ENCODE measurements at places on chromosomes 12 and 14. TPM values are rescaled to one million over a fixed set of nuclear protein-coding genes. Genes with fewer than 3 reads are reported as not detected.

PKP2 gene
- 1.4 TPM for total RNA-seq

- no peak for DNase-seq
Observed at GRCh38 chr12:112939761-112940381, 1.6 kb downstream of the OAS3 start.

B4GALNT3 gene
- 17.4 TPM for total RNA-seq

GRCh38 chr12:116600959-116601918 lies 42.1 kb downstream of the MAP1LC3B2 start:
- DNase-seq = no peak

GRCh38 chr12:27094726-27095125 lies 12.3 kb upstream of the C12orf71 start:
- DNase-seq = no peak

DNA sequence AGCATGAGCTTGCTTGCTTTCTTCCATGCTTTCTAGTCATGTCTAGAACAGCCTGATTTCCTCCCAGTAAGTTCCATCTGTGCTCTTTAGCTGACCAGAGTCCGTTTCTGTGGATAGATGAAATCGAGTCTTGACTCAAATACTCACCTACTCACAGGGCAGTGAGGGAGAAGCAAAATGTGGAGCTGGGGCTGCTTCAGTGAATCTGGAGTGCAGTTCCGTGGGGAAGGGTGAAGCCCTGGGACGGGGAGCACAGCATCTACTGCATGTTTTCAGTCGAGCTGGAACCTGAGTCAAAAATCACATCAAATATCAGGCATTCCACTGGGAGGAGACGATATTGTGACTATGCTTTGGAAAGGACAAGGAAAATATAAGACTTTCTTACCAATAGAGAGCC lies 70.3 kb upstream of the PRMT8 start:
- DNase-seq = no peak

DNA sequence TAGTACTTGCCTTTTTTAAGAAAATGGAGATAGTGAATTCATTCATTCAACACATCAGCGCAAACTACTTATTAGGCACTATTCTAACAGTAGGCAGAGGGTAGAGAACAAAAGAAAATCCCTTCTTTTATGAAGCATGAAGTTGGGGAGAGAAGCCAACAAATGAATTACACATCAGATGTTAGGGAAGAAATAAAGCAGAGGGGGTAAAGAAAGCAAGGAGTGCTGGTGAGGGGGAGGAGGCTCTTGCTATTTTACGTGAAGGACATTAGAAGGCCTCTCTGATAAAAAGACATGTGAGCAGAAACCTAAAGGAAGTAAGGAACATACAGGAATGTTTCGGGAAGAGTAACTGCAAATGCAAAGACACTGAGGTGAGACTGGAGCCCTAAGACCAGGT lies 22.2 kb downstream of the TFCP2 start:
- DNase-seq = no peak

GALNT4 gene
- 7.4 TPM for total RNA-seq

- DNase-seq = no peak
Observed at GRCh38 chr12:25100194-25101091, 94.5 kb downstream of the DNAI7 start.

NFE2 gene
- 3.3 TPM for total RNA-seq

DNA sequence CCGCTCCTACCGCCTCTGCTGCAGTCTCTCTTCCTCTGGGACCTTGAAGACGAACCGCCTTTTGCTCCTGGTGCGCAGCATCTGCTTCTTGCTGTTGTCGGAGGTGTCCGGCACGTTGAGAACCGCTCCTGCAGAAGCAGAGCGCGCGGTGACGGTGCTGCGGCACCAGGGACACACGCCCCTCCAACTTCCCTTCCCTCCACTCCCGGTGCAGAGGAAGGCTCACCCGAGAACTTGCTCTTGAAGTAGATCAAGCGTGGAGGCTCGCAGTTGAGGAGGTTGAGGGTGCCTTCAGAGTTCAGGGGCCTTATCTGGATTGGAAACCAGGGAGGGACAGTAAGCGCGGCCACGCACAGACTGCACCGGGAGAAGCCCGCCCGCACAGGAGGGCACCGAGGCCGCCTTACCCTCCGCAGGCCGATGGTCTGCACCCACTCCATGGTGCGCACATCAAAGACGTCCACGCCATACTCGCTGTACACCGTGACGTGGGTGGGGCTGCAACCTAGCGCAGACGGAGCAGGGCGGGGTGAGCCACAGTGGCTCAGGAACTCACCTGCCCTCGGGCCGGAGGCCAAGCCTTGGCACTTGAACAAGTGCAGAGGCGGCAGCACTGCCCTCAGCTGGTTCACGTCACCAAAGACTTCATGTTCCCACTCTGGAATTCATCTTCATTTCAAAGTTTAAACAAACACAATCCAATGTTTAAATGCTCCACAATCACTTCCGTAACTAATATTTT lies 17.5 kb downstream of the AMN start:
- DNase-seq = no peak

DNA sequence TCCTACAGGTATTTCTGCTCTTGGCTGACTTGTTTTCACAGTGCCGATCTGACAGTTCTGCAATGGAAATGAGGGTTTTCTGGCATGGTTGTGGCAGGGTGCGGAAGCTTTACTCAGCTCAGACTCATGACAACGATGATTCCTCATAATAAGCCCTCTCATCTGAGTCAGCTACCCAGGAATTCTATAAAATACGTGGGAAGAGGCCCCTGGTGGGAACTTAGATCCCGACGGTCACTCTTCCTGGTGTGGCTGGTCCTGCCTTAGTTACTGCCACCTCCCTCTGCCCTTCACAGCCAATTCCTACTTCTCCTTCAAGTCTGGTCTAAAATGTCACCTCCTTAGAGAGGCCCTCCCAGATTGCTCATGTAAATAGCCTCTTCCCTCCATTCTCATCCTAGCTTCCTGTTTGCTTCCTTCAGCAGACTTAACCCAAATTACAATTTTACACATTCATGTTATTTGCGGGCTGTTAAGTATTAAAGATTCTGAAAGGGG lies 104.2 kb upstream of the MAP1LC3B2 start:
- DNase-seq = no peak

DNA sequence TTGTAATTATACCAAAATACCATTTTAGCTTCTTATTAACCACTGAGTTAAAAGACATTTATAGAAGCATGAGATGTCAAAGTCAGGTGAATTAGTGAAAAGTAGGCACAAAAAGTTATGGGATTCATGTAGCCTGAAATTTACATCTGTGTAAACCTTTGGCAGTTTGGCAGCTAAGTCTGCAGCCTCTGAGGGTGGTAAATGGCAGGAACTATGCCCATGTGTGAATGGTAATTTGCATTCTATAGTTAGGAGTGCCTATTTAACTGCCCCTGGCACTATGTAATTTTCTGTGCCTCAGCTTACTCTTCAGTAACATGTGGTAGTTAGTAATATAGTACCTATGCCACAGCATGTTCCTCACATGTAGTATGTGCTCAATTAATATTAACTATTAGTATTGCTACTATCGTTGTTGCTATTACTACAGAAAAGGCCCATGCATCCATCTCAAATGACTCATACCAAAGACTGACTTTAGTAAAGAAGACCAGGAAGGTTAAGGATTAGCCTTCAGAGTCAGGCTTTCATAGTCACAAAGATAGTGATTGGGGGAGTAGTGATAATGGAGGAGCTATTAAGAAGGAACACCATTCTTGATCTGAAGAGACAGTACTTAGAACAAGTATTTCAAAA lies 258.7 kb upstream of the BTG1 start:
- no peak for DNase-seq

RNF212B gene
- total RNA-seq = not detected

DNA sequence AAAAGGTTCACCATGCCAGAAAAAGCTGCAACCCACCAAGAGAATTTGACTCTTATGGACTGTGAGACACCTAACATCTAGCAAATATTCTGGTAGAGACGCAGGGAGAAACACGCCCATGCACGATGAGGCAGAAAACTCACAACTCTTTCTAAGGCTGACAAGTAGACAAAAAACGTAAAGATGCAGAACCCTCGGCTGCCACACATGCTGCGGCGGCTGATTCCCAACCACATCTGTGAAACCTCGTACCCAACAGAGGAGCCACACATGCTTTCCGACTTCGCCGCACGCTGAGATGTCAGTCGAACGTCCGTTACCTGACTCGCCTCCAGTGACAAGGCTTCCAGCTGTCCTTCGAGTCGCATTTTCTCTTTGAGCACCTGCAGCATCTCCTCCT lies 21.8 kb downstream of the GOLGA3 start:
- no peak for DNase-seq

KRT74 gene
- total RNA-seq = not detected

- no peak for DNase-seq
Observed at GRCh38 chr12:8590842-8591545, 21.7 kb downstream of the AICDA start.

- no peak for DNase-seq
Observed at GRCh38 chr12:124438437-124439056, 128.9 kb downstream of the NCOR2 start.

DNA sequence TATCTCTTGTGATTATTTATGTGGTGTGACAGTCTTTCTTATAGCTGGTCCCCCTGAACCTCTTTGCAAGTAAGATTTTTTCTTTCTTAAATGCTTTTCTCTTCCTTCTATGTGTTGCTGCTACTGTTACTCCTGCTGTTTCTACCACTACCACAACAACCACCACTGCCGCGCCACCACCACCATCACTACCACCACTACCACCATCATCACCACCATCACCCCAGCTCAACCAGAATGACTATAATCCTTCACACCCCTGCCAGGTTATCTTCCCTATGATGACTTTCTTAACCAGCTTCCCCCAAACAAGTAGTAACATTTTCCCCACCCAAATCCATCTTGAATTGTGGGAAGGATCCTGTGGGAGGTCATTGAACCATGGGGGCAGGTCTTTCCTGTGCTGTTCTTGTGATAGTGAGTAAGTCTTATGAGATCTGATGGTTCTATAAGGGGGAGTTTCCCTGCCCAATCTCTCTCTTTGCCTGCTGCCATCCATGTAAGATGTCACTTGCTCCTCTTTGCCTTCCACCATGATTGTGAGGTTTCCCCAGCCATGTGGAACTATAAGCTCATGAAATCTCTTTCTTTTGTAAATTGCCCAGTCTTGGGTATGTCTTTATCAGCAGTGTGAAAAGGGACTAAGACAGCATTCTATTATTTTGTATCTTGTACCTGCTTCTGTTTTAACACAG lies 52.2 kb downstream of the CHST11 start:
- no peak for DNase-seq

PPP1R1A gene
- 13.6 TPM for total RNA-seq

GRCh38 chr14:28773176-28773575 lies 6.6 kb downstream of the FOXG1 start:
- no peak for DNase-seq

SCAF11 gene
- total RNA-seq = 167 TPM

Data from aorta (tissue), 5 donors.